ENCODE measurements at places on chromosomes 5 and 9.

DNA sequence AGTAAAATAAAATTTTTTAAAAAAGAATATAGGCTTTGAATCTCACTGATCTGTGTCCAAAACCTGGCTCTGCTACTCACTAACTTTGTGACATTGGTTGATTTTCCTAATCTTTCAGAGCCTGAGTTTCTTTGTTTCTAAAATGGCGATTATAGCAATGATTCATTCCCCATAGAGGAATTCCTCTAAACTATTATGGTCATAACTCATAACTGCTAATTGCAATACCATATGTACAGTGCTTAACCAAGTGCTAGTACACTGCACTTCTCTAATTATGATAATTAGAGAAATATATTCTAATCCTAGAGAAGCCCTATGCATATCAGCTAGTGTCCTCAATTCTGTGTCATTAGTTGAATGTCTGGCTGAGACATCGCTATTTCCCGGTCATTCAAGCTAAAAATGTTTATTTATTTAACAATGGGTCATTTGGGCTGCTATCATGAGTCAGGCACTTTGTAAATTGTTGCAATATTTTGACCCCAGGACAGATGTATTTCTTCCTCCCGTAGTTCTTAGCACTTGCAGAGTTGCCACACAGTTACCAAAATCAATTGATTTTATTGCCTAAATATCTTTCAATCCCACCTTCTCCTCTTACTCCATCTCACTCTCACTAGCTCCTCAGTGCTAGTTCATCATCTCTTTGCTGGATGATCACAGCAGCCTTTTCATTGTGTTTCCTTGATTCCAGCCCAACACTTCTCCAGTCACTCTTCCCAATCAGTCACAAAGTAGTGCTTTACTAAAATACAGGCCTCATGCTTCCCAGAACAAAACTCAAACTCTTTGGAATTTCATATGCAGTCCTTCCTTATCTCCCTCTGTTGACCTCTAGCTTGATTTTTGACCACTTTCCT lies 200.9 kb upstream of the PAPPA start:
- DNase-seq = no peak

DNA sequence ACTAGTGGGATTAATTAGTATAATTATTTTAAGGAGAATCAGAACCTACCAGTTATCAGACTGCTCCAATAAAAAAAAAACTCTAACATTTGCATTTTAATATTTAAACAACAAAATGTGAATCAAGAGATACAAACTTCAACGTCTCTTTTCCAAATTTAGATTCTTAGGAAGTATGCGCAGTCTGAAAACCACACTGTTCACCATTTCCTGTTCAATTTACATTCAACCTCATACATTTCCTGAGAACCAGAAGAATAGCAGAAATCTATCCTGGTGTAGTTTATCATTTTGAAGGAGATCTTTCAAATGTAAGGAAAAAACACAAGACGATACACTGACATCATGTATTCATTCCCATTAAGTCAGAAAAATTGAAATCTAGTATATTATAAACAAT lies 869.2 kb downstream of the EFNA5 start:
- DNase-seq = no peak

GRCh38 chr5:58816181-58816731 lies 233.4 kb downstream of the RAB3C start:
- DNase-seq = no peak

DNA sequence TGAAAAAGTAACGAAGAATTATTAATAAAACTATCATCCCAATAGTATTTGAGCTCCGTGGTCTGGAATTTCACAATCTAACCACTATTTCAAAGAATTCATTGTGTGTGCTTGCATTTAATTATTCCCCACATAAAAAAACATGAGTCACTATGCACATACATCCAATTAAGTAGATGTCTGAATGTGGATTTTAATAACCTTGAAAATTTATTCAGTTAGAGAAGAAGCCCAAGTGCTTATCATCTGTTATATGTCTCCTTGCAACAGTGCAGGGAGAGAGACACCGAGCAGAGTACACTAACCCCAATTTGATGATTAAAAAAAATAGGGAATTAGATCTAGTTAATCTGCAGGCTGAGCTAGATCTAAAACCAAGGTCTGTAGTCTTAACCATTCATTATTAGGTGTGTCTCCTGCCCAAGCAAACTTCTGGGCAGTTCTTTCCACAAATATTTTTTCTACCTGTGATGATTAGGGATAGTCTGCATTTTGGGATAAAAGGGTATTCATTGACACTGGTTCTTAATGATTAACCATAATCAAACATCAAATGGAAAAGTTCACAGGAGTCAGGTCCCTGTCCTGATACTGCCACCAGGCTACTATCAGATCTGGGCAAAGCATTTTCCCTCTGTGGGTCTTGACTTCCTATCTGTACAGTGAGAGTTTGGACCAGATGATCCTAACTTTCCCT lies 164.2 kb downstream of the GRIA1 start:
- no peak for DNase-seq

GRCh38 chr5:21199087-21199486 lies 1211.1 kb upstream of the CDH18 start:
- DNase-seq = no peak
